ENCODE measurements at places on chromosomes 12 and 14.

- DNase-seq: no peak
Observed at GRCh38 chr14:21136024-21136423, 19.8 kb downstream of the OR5AU1 start.

DNA sequence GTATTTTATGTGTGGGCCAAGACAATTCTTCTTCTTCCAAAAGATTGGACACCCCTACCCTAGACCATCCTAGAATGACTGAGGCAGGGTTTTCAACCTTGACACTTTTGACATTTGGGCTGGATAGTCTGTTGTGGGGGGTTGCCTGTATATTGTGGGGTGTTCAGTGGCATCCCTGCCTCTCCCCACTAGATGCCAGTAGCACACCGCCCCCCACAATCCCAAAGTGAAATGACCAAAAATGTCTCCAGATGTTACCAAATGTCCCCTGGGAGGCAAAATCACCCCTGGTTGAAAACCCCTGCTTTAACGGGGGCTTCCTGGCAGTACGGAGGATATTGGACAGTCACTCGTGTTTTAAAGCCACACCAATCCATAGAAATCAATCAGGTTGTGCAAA lies 219.6 kb downstream of the PHETA1 start:
- no peak for DNase-seq

- peak; percentile 88 for DNase-seq
Observed at GRCh38 chr12:52873832-52874572, 25.2 kb upstream of the KRT78 start.

DNA sequence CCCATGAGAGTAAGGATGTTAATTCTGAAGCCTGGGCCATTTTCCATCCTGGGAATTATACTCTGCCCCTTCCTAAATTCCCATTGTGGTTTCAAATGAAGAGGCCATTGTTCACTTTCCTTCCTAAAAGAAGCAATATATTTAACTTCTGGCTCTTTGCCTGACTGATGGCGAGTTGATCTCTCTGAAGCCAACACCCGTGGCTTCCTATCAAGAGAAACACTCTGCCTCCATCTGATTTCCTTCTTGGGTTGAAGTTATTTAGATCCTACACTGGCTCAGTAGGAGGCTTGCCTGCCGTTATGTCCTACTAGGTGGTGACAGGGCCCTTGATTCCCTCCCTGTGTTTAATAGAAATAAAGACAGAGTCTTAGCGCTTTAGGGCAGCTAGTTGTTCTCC lies 97.4 kb downstream of the PRKCH start:
- no peak for DNase-seq

- DNase-seq: no peak
Observed at GRCh38 chr14:24775950-24776349, 142.0 kb upstream of the GZMB start.

- no peak for DNase-seq
Observed at GRCh38 chr12:54749191-54749818, 101.1 kb upstream of the DCD start.

All from heart left ventricle (tissue), 16 donors.